ENCODE measurements at places on chromosomes 3 and 15. TPM values are rescaled to one million over a fixed set of nuclear protein-coding genes. Genes with fewer than 3 reads are reported as not detected.

- no peaks in the 10 kb centered on the region for H3K36me3 ChIP-seq
- H3K27me3 ChIP-seq = no peaks in the 10 kb centered on the region
- H3K27ac ChIP-seq = no peak overlapping the region
- no peaks in the 10 kb centered on the region for H3K4me1 ChIP-seq
These were observed 88.2 kb upstream of the RNF7 start for GRCh38 chr3:141649871-141650270.

Gene SCN5A
- total RNA-seq = 2.8 TPM

Gene NPAP1
- total RNA-seq = not detected

DNA sequence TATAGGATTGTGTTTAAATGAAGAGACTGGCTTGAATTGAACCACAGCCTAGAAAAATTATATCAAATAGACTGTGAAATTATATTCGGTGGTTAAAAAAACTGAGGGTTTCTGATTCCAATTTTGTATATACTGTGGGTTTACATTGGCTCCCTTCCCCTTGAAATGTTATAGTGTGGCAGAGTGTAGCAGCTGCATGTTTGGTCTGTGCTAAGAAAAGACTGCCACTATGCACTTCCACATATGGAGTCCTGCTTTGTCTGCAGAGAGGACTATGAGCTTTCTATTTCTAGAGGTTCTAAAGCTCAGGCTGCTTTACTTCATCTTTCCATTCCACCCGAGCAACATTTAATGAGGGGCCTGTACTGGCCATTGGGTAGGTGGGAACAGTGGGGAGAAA lies 112.3 kb downstream of the P3H2 start:
- peaks cover 4% of the 10 kb centered on the region for H3K4me1 ChIP-seq
- DNase-seq = no peak
- H3K27ac ChIP-seq = no peak overlapping the region

DNA sequence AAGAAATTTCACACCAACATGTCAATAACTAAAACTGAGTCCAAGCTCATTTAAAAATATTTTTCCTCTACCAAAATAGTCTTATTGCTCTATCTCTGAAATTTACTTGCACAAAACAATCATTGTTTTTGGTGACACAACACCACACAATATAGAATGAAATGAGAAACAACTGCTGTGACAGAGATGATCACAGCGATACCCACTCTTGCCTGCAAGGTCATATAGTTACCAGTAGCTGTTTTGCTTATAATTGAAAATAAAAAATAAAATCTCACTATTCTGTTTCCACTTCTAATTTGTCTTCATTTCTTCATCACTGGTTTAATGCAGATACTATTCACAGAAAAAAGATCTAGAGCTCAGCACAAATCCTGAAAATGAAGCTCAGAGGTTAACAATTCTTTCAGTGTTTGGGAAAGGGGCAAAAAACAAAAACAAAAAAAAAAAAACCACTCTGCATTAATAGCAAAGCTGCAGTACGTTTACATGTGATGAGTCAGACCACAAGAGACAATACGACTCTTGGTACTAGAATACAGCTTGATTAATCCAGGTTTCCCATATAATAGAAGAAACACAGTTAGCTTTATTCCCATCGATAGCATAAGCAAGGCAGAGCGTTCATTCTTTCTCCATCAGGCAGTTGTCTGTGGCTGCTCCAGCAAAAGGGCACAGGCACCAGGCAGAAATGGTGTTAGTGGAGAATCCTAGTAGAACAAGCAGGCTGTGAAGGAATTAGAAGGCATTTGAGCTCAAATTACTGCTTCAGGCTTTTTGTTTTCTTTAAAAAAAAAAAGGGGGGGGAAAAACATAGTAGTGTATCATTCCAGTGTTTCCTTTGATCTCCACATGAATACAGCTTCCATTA lies 773 bp downstream of the ANKRD28 start:
- peak overlapping the region; percentile 56 for H3K4me3 ChIP-seq
- H3K36me3 ChIP-seq = no peaks in the 10 kb centered on the region
- H3K4me1 ChIP-seq = peaks cover 54% of the 10 kb centered on the region

DNA sequence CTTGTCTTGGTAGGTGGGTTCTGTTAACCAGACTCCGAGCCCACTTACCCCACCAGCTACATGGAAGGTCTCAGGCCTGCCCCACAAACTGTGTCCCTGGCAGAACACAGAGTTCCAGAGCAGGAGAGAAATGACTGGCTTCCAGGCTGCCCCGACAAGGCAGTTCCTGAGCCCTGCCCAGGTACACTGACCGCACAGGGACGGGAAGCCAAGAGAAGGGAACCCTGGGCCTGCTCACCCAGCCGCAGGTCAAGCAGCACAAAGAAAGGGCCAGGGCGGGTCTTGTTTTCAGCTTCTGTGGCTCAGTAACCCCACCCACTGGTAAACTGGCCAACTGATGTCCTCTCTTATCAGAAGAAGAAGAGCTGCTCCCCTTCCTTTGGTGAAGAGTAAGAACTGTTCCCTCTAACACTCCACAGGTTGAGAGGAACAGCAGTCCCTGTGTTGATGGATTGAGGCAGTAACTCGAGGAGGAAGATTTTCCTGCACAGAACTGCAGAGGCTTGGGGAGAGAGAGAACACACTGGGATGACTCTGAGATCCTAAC lies 68.4 kb downstream of the CRTC3 start:
- peak overlapping the region; percentile 83 for H3K27ac ChIP-seq
- H3K36me3 ChIP-seq = peaks cover 4% of the 10 kb centered on the region
- peak overlapping the region; percentile 32 for H3K4me3 ChIP-seq
- peaks cover 55% of the 10 kb centered on the region for H3K4me1 ChIP-seq
- DNase-seq = peak; percentile 86

- H3K4me1 ChIP-seq = no peaks in the 10 kb centered on the region
- H3K27me3 ChIP-seq = no peaks in the 10 kb centered on the region
- no peaks in the 10 kb centered on the region for H3K36me3 ChIP-seq
- H3K27ac ChIP-seq = no peak overlapping the region
- no peak overlapping the region for H3K4me3 ChIP-seq
These were observed 64.7 kb downstream of the EOMES start for GRCh38 chr3:27657404-27657803.

DNA sequence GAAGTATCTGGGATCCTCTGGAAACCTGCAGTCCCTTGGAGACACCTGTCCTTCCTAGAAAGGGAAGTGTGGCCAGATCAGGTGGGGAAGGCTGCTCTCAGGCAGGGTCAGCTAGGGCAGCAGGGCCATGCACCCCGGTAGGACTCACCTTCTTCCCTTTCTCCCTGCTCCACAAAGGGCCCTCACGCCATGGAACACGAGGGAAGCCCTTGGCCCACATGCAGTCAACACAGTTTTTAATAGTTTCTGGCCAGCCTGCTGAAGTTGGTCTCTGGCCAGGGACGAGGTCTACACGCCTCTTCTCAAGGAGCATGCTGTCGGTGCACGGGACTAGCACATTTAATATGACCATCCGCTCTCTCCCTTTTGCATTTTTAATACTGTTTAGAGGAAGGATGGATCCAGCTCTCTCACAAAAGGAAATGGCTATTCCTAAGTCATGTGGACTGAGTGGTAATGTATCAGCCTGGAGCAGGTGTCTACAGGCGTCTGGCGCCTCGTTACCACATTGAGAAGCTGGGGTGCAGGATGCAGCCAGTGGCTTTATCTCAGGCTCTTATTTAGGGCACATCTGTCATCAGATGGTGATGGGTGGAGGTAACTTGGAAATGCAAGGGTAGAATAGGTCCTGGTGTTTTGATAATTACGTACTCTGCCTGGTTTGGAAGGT lies 153.9 kb downstream of the KLF13 start:
- no peak overlapping the region for H3K27ac ChIP-seq
- no peak overlapping the region for H3K4me3 ChIP-seq
- H3K4me1 ChIP-seq = no peaks in the 10 kb centered on the region

DNA sequence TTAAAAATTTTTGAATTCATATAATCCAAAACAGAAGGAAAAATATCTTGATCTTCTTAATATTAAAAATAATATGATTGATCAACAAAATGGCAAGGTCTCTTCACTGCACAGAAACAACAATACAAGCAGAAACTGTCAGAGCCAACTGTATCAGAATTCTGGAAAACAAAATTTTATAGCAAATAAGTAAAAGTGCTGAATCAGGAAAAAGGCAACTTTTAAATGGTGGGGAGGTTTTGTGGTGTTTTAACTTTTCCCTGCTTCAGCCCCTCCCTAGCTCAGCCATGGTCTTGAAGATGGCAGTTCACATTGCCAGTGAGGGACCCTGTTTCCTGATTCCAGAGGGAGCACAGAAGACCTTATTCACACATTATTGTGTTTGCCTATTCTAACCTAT lies 37.6 kb downstream of the SPESP1 start:
- H3K36me3 ChIP-seq = no peaks in the 10 kb centered on the region
- no peak overlapping the region for H3K27ac ChIP-seq
- no peak overlapping the region for H3K4me3 ChIP-seq

DNA sequence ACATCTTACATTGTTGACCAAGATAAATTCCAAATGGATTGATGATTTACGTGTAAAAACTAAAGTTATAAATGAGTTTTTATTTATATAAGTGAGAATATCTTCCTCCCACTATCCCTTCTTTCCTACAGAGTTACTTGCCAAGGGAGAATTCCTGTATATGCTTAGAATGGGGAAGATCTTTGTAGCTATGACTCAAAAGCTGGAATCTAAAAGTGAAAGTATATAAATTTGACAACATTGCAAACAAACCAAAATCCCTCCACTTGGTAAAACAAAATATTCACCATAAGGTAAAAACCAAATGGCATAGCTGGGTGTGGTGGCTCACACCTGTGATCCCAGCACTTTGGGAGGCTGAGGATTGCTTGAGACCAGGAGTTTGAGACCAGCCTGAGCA lies 52.7 kb upstream of the GCNT3 start:
- H3K27ac ChIP-seq = no peak overlapping the region
- H3K4me3 ChIP-seq = no peak overlapping the region
- H3K36me3 ChIP-seq = no peaks in the 10 kb centered on the region
- H3K27me3 ChIP-seq = no peaks in the 10 kb centered on the region
- H3K4me1 ChIP-seq = no peaks in the 10 kb centered on the region

DNA sequence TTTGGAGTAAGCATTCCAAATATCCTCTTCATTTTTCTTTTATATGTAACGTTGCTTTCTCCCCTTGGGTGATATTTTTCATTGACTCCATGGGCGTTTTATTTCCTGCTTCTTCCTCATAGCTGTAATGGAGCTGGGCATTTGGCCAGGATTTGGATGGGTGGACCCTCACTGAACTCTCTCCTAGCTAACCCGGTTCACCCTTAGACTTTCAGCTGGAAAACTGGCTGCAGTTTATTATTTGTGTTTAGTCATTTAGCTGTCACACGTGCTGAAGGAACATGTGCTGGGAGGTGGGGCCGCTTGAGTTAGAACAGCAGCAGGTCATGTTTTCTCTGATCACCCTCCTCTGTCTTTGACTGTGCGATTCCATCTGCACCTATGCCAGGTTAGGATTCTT lies 407.6 kb downstream of the ZIC1 start:
- peak; percentile 12 for DNase-seq
- H3K27me3 ChIP-seq = no peaks in the 10 kb centered on the region
- H3K4me1 ChIP-seq = no peaks in the 10 kb centered on the region
- H3K4me3 ChIP-seq = no peak overlapping the region
- no peak overlapping the region for H3K27ac ChIP-seq

Gene IQCF5
- total RNA-seq = not detected

Gene CSPG4
- 38.2 TPM for total RNA-seq

Gene DENND6A
- 18.9 TPM for total RNA-seq

Gene ITIH3
- total RNA-seq = 0.66 TPM

DNA sequence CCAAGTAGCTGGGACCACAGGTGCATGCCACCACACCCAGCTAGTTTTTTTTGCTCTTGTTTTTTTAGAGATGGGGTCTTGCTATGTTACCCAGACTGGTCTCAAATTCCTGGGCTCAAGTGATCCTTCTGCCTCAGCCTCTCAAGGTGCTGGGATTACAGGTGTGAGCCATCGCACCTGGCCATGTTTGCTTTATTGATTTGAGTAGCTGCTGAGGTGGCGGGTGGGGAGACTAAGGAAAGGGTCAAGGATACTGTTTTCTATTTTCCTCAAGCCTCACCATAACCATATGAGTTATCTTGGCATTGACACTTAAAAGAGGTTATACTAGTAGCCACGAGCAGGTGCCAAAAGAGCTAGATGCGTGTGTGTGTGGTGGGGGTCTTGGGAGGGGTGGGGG lies 39.0 kb downstream of the CYFIP1 start:
- DNase-seq = no peak
- H3K27ac ChIP-seq = no peak overlapping the region
- no peak overlapping the region for H3K4me3 ChIP-seq
- H3K4me1 ChIP-seq = no peaks in the 10 kb centered on the region
- peaks cover 61% of the 10 kb centered on the region for H3K36me3 ChIP-seq
- no peaks in the 10 kb centered on the region for H3K27me3 ChIP-seq

Gene ADAMTS7
- 0.42 TPM for total RNA-seq

Gene EPHB3
- 0.11 TPM for total RNA-seq

DNA sequence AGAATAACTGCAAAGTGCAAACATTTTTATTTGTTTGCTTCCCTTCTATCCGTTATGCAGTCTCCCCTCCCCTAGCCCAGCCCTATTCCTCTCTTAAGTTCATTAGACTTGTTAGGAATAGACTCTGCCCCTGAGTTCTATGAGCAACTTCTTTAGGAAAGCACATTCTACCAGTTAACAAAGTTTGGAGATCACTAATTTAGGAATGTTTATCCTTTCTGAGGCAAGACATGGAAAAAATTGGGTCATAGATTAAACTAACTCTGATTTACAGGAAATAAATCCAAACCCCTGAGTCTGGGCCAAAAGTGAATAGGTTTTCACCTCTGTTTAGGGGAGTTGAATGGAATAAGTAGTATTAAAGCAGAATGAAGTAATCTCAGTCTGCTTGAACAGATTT lies 34.4 kb downstream of the C3orf80 start:
- no peaks in the 10 kb centered on the region for H3K36me3 ChIP-seq
- H3K27me3 ChIP-seq = no peaks in the 10 kb centered on the region
- no peaks in the 10 kb centered on the region for H3K4me1 ChIP-seq
- no peak overlapping the region for H3K27ac ChIP-seq

GRCh38 chr3:194450341-194450740 lies 36.5 kb downstream of the ATP13A3 start:
- H3K4me1 ChIP-seq = no peaks in the 10 kb centered on the region
- H3K27ac ChIP-seq = no peak overlapping the region
- no peak overlapping the region for H3K4me3 ChIP-seq

- no peaks in the 10 kb centered on the region for H3K36me3 ChIP-seq
- no peaks in the 10 kb centered on the region for H3K4me1 ChIP-seq
- H3K4me3 ChIP-seq = no peak overlapping the region
These were observed 379.4 kb upstream of the CFAP20DC start for GRCh38 chr3:59429198-59429597.

DNA sequence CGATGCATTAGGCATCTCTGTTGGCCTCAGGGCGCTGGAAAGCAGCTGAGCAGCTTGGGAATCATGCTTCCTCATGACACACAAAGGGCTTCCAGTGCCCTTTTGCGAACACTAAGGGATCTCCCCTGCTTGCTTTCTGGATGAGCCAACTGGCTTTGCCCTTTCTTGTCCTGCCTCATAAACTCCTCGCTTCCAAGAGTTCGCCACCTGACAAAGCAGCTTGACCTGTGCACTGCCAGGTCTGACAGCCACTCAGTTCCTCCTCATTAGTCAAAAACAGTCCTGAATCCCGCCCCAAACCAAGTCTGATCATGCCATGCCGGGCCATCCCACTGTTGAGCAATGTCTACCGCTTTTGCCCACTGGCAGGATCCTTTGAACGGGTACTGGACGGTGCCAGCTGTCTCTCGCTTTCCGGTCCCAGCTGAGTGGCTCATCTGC lies 265.4 kb upstream of the LYSMD4 start:
- no peak overlapping the region for H3K4me3 ChIP-seq
- no peaks in the 10 kb centered on the region for H3K4me1 ChIP-seq
- DNase-seq = no peak
- no peak overlapping the region for H3K27ac ChIP-seq
- H3K36me3 ChIP-seq = no peaks in the 10 kb centered on the region
